Brain pericyte (primary cell): ENCODE measurements at places on chromosomes 13 and 19.

DNA sequence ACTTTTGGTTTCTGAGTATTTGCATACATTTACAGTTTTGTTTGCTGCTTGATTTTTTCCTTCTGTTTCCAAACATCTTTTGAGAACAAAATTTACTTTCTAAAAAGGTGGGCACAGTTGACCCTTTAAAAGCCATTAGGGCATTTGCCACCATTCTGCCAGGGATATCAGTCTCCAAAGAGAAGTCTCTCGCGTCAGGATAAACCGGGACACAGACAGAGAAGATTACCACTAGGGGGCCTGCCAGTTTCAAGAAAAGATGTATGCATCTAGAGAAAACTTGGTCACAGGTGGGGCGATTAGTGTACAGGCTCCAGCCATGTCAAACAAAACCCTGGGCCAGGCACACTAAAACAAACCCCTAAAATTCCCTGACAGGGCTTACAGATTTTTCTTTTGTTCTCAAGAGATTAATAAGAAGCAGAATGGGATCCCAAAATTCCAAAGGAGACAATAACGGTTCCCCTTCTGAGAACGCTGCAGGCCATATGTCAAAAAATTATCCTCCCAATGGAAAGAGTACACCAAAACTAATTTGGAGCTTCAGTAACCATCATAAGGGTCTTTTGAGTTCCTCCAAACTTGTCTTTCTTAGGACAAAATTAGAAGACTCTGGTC is 10.7 kb upstream of the PABPC3 start:
- DNase-seq: no peak

GRCh38 chr19:47494729-47495128 is 10.7 kb upstream of the KPTN start:
- no peak for DNase-seq

- DNase-seq: no peak
Observed at GRCh38 chr13:51596541-51596940, 12.3 kb downstream of the WDFY2 start.

DNA sequence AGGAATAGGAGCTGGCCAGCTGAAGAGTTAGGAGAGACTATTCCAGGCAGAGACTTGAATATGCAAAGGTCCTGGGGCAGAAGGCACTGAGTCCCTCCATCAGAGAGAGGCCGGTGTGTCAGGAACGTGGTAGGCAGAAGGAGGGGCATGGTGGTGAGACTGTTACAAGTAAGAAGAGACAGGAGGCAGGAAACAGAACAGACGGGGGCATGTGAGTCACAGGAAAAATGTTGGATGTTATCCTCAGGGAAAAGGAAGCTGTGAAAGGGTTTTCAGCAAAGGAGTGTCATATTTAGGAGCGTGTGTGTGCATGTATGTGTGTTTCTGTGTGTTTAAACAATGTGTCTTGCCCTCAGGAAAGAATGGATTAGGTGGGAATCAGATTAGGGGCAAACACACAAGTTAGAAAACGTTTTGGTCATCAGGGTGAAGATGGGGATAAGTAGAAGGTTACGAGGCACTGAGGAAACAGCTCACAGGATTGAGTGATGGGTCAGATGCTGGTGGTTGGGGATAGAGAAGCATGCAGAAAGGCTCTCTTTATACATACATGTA is 1.1 kb downstream of the EDDM13 start:
- no peak for DNase-seq

DNA sequence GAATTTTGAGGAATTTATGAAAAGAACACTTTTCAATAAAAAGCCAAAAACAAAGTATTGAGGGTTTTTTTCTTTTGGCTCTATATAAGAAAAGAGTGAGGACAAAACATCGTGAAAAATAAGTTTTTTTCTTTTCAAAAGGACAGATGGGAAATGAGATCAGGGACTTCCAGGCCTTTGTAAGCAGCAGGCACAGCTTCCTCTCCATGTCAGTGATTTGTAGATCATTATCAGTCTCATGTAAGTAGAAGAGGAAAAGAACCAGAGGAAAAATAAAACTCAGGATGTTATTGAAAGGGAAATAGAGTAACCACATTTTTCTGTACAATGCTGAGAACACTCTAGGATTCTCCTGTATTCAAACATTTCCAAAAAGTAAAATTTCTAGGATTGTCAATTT is 29.9 kb downstream of the DOCK9 start:
- no peak for DNase-seq

DNA sequence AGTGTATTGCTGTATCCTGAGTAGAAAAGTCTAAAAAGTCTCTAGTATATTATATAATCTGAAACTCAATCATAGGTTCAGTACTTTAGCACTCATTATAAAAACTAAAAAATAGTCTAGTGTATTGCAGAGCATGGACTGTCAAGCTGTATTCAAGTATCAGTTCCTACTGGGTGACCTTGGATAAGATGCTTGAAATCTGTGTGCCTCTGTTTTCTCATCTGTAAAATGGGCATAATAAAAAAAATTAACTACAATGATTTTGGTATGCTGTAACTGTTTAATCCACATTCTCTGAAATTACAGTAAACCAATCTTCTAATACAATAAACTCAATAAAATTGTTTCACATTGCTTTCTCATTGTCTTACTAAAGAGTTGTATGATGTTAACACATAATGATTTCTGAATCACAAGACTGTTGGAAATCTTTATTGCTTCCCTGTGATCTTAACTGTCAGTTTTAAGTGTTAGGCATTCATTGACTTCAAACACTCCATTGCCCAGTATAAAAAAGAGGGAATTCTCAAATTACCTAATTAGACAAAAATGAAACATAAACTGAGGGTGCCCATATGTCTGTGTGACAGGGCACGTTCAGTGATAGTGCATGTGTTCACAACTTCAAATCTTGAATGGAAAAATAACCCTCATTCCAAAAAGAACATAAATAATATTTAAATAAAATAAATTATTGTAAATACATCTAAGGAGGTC is 2.2 kb downstream of the STARD13 start:
- DNase-seq: no peak

DNA sequence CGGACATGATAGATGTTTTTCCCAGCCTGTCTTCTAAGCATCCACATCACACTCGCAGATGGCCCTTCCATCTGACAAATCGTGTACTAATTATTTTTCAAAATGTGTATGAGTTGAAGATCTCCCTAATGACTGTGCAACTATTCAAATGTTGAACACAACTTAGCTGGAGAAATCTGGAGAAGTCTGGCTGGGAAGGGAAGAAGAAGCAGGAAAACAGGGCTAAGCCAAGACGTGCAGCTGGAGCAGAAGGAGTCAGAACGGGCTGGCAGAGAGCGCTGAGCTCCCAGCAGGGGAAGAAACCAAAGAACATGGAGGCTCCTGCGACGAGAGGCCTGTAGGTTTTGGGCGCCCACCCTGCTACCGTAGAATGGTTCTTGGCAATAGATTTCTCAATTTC is 13.2 kb upstream of the LATS2 start:
- no peak for DNase-seq

- DNase-seq: no peak
Observed at GRCh38 chr19:2727640-2727944, 6.4 kb upstream of the DIRAS1 start.

GRCh38 chr13:95367309-95367843 is 66.1 kb upstream of the ABCC4 start:
- DNase-seq: no peak

GRCh38 chr13:99476648-99477047 is 24.6 kb upstream of the TM9SF2 start:
- no peak for DNase-seq

DNA sequence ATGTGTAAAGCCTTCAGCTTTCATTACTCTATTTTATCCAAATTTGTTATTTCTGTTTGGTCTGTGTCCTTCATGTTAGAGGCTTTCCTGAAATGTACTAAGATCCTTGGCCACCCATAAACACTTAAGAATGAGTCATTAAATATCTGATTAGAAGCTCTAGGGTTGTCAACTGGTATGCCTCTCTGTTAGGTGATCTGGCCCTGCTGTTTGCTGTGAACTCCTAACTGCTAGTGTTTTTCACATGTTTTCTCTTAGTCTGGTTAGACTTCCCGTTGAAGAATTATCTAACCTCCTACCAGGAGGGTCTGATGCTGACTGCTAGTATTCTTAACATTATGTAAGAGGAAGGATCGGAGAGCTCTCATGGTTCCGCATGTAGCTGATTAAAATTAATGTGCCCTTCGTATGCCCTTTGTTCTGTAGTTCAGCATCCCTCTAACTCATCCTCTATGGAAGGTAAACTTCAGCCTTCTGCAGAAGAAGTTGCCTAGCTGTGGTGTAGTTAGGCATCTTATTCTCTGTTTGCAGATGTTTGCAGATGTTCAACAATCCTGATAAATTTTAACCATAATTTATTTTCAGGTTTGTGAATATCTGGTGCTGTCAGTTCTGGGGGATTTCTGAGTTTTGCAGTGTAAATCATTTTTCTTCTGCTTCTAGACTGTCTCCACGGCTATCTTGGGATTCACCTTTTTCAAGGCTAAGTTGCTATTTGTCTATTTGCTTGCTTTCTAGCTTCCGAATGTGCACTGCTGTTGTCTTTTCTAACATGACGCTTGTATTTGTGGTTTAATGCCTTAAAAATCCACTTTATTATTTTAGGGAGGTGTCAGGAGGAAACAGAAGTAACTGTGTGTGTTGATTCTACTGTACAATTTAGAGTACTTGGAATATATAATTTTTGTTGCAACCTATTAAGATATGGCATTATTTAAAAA is 207.2 kb upstream of the SPRY2 start:
- DNase-seq: no peak

GRCh38 chr19:8398311-8398771 is 8.2 kb downstream of the RAB11B start:
- no peak for DNase-seq

GRCh38 chr13:67043901-67044300 is 186.2 kb downstream of the PCDH9 start:
- DNase-seq: no peak

- DNase-seq: no peak
Observed at GRCh38 chr19:8004723-8005513, 523 bp downstream of the ELAVL1 start.

DNA sequence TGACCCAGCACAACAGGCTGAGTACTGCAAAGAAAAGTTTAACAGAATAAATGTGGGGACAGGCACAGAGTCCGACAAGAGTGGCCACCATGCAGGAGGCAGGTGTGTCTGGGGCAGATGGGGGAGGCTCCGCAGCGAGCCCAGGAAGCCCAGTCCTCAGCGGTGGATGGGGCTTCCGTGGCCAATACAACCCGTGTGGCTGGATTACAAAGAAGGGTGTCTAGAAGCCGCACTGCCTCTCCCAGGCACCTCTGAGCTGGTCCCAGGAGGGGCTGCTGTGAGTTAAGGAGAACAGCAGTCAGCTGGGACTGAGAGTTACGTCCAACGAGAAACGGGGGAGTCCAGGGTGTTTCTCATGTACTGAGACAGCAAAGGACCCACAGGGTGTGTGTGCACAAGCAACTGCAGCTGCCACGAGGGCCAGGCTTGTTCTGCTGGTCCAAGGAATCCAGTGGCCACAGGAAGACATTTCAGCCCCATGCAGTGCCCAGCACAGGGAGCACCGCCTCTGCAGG is 70.2 kb downstream of the SPACA7 start:
- DNase-seq: no peak

DNA sequence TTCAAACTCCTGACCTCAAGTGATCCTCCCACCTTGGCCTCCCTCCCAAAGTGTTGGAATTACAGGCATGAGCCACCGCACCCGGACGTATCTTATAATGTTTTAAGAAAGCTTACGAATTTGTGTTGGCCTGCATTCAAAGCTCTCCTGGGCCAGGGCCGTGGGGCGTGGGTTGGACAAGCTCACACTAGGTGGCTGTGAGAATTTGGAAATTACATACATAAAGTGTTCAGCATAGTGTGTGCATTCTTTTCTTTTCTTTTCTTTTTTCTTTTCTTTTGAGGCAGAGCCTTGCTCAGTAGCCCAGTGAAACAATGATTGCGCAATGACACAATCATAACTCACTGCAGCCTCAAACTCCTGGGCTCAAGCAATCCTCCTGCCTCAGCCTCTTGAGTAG is 2.6 kb downstream of the ZSWIM4 start:
- DNase-seq: no peak

- no peak for DNase-seq
Observed at GRCh38 chr13:83515268-83516015, 366.8 kb downstream of the SLITRK1 start.

GRCh38 chr13:25699600-25699999 is 327.8 kb downstream of the ATP8A2 start:
- DNase-seq: no peak

GRCh38 chr19:11223200-11223599 is 16.2 kb upstream of the ANGPTL8 start:
- DNase-seq: no peak

DNA sequence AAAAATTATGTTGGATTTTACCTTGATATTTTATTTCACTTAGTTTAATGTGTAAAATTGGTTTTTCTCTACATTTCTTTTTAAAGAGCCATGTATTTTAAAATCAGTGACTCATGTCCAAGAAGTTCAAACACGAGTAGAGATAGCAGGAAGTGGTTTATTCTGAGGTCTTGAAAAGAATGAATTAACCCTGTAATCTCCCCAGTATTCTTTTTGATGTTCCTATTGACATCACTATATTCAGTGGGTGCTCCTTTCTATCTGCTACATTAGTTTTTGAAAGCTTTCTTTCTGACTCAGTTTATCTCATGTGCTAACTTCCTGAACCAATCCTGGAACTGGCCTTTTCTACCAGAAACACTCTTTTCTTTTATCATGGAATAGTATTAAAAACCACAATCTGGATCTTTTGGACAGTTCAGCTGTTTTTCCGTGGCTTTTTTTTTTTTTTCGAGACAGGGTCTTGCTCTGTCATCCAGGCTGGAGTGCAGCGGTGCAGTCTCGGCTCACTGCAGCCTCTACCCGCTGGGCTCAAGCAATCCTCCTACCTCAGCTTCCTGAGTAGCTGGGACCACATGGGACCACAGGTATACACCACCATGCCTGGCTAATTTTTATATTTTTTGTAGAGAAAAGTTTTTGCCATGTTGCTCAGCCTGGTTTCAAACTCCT is 114.9 kb downstream of the PCCA start:
- no peak for DNase-seq

- no peak for DNase-seq
Observed at GRCh38 chr19:1161716-1162115, 12.4 kb downstream of the SBNO2 start.

DNA sequence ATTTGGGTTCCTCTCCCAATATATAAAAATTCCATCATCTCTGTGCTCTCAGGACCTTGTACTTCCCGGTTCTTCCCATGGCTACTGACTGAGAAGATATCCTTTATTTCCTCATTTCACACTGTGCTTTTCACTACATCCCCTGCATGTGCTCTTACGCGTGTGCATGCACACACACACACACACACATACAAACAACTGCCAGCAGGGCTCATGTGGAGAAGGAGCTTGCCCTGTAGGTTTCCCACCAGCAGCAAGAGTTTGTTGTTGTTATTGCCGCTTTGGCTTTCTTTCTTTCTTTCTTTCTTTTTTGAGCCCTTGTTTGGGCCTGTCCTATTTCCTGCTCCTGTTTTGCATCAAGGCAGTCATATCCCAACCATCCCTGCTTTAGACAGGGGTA is 43.6 kb downstream of the TEX26 start:
- peak; percentile 77 for DNase-seq

DNA sequence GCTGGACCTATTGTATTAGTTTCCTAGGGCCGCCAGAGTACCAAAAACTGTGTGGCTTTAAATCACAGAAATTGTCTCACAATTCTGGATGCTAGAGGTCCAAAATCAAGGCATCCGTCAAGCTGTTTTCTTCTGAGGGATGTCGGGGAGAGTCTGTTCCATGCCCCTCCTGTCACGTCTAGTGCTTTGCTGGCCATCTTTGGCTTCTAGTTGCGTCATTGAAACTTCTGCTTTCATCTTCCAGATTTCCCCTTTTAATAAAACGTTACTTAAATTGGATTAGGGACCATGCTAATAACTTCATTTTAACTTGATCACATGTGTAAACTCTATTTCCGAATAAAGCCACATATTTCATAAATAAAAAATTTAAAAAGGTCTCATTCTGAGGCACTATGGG is 47.5 kb downstream of the TRPM4 start:
- no peak for DNase-seq

- no peak for DNase-seq
Observed at GRCh38 chr13:29162638-29163235, 342.6 kb downstream of the MTUS2 start.
